ENCODE measurements at places on chromosomes 3 and 15. TPM values are rescaled to one million over a fixed set of nuclear protein-coding genes. Genes with fewer than 3 reads are reported as not detected.

IL17RB gene
- 2.3 TPM for polyA plus RNA-seq

PARP15 gene
- polyA plus RNA-seq, result 16.3 TPM

BRK1 gene
- polyA plus RNA-seq, result 218 TPM

CYP1A2 gene
- polyA plus RNA-seq, result not detected

OR5H6 gene
- not detected for polyA plus RNA-seq

XIRP1 gene
- 0.15 TPM for polyA plus RNA-seq

DNA sequence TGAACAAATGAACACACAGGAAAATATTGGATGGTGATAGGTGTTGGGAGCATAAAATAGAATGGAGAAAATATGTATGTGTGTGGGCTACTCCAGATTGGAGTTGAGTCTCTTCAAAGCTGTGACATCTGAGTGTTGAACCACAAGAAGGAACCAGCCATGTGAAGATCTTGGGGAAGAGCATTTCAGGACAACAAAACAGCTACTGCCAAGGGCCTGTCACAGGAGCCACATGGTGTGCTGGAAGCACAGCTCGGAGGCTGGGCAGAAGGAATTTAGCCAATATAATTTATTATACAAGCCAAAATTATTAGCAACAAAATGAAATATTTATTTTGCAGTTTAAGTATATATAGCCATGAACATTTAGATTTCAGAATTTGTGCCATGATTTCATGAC, 108.3 kb upstream of the FGF7 start:
- DNase-seq, result no peak

DNA sequence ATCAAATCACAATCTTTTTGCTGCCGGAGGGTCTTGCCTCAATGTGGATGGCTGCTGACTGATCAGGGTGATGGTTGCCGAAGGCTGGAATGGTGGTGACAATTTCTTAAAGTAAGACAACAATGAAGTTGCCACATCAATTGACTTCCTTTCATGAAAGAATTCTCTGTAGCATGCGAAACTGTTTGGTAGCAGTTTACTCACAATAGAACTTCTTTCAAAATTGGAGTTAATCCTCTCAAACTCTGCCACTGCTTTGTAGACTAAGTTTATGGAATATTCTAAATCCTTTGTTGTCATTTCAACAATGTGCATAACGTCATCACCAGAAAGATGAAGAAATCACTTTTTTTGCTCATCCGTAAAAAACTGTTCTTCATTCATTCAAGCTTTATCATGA, 65.8 kb downstream of the B3GNT5 start:
- DNase-seq, result no peak

DNA sequence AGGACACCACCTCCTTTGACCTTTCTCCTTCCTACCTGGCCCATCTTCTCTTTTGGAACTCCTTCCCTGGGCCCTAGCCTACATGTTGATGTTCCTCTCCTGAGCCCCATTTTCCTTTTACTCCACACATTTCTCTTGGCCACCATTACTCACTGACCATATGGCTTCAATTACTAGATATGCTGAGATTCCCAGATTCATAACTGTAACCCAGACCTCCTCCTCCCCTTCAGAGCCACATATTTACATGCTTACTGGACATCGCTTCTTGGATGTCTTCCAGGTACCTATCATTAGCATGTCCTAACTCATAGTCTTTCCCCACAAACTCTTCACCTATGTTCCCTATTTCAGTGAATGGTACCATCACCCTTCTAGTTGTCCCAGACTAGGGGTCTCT, 24.4 kb upstream of the TRIM59 start:
- DNase-seq, result no peak

GRCh38 chr3:52243791-52244628, 1.5 kb upstream of the PPM1M start:
- DNase-seq, result peak; percentile 85

DNA sequence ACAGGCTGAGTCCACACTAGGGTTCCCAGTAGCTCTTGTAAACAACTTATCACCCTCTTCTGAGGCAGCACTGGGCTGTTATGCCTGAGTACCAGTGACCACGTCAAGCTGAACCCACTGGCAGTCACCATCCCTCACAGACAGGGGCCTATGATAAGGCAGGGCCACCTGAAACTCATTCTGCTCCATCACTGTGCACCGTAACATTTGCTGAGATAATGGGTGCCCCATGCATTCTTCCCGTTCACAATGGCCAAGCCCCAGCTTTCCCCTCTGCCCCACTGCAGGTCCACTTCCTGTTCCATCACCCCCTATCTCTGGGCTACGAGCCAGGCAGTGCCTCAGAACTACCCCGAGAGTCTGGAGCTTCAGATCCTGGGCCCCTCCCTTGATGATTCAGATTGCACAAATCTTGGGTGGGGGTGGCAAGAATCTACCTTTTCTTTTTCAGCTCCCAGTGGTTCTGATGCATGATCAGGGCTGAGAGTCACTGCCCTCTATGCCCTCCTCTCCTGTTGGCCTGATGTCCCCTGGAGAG, 158.0 kb downstream of the RAB11A start:
- no peak for DNase-seq

DNA sequence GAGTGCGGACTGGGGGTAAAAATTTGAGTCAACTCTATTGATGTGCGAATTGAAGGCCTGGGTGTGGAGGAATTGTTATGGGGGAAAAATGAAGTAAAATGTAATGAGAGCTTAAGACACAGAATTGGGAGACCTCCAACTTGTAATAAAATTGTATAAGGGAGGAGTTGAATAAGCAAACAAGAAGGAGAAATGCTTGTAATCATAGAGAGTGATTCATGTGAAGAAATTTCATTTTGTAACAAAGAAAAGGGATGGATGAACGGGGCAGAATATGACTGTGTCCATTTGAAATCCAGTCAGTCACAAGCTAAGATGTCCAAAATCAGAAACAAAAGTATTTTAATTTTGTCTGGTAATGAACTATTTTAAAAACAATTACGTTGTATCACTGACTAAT, 552.3 kb downstream of the NAALADL2 start:
- no peak for DNase-seq

DNA sequence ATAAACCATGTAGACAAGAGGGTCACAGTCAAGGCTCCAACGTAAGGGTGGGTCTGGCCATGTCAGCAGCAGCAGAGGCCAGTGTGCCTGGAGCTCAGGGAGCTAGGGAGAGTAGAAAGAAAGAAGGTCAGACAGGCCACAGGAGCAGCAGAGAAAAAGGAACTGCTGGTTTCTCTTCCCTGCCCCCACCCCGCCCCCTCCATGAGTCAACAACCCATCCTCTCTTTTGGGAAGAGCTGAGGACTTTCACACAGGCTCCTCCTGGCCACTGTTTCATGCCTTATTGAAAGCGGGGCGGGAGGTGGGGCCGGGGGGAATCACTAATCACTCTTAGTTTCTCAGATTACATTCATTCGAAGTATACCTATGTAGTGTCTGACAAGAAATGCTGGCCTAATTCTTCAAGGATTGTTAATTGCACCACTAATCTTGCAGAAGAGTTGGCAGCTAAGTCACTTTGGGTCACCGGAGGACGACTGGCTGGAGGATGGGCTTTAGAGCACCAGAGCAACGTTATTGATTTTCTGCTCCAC, 9.1 kb upstream of the SCG3 start:
- no peak for DNase-seq

GRCh38 chr3:186530415-186530814, 13.8 kb downstream of the CRYGS start:
- DNase-seq, result no peak

- DNase-seq, result no peak
These were observed 80.6 kb downstream of the FBXL22 start for GRCh38 chr15:63677778-63678177.

Measured in GM12878 (cell line).